ENCODE measurements at places on chromosomes 6 and 20.

DNA sequence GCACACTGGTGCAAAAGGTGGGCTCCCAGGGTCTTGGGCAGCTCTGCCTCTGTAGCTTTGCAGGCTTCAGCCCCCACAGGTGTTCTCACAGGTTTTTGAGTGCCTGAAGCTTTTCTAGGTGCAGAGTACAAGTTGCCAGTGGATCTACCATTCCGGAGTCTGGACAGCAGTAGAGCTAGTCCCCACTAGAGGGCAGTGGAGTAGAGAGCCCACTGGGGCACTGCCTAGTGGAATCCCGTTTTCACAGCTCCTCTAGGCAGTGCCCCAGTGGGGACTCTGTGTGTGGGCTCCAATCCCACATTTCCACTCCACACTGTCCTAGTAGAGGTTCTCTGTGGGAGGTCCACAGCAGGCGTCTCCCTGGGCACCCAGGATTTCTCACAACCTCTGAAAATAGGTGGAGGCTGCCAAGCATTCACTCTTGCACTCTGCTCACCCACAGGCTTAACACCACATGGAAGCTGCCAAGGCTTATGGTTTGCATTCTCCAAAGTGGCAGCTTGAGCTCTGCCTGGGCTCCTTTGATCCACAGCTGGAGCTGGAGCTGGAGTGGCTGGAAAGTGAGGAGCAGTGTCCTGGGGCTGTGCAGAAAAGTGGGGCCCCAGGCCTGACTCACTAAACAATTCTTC lies 86.3 kb upstream of the PROKR2 start:
- no peak for DNase-seq

DNA sequence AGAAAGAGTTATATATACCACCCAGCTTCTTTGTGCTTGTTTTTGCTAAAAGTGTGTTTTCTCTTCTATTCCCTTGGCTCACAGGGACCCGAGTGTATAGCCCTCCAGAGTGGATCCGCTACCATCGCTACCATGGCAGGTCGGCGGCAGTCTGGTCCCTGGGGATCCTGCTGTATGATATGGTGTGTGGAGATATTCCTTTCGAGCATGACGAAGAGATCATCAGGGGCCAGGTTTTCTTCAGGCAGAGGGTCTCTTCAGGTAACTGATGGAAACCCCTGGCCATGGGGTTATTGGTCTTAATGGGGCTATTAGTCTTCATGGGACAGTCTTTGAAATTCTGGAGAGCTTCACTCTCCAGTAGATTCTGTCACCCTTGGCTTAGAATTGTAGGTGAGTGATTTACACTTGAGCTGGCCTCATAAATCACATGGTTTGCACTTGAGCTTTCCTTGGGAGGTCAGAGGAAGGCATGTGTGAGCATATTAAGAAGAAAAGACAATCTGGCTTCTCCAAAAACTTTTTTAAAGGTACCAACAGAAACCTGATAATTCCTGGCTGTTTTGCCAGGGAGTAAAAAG lies 3.0 kb downstream of the PIM1 start:
- DNase-seq: no peak

GRCh38 chr20:10419550-10420133 lies 14.4 kb downstream of the MKKS start:
- DNase-seq: no peak

DNA sequence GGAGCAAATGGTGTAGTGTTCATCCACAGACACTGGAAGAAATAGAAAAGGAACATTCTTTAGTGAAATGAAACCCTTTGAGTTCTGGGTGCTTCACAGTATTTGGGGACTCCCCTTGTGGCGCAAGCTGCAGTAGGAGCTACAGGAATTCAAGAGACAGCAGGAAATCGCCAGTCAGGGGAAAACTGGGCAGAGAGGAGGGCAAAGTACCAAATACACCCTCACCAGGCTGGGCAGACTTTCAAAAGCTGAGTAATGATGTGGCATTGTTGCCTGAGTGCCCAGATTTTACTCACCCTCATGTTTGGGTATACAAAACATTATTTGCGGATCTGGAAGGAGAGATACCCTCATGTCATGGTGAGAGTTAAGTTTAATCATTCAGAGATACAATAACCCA lies 97.9 kb downstream of the SOD2 start:
- no peak for DNase-seq

GRCh38 chr6:77883851-77884250 lies 231.0 kb downstream of the MEI4 start:
- DNase-seq: no peak

DNA sequence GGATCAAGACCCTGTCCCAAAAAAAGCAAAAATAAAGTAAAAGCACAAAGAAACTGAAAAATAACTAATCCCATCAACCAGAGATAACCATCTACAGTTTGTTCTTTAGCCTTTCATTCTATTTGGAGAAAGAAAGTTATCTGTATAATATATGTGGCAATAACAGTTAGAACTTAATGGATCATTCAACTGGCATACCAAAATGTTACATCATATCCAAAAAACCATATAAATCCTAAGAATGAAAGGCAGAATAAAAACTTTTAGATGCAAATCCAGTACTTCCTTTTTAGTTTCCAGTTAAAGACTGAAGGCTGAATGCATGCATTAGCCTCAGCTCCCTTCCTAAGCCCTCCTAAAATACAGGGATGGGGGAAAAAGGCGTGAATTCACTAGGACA lies 25.2 kb downstream of the ILRUN start:
- DNase-seq: no peak

GRCh38 chr6:151409260-151409659 lies 17.9 kb upstream of the ZBTB2 start:
- no peak for DNase-seq

Measured in stimulated activated CD4-positive, alpha-beta T cell treated with anti-CD3 and anti-CD28 coated beads, TNF-alpha, amount 100 ng/mL, for 1 hour (primary cell).